Activated T-cell treated with anti-CD3 and anti-CD28 coated beads for 4 hours (primary cell): ENCODE measurements at places on chromosomes 12 and 14.

GRCh38 chr12:88108021-88108420 is 33.9 kb downstream of the CEP290 start:
- no peak for DNase-seq

GRCh38 chr14:22822571-22823098 is 7.1 kb upstream of the MRPL52 start:
- peak; percentile 56 for DNase-seq

DNA sequence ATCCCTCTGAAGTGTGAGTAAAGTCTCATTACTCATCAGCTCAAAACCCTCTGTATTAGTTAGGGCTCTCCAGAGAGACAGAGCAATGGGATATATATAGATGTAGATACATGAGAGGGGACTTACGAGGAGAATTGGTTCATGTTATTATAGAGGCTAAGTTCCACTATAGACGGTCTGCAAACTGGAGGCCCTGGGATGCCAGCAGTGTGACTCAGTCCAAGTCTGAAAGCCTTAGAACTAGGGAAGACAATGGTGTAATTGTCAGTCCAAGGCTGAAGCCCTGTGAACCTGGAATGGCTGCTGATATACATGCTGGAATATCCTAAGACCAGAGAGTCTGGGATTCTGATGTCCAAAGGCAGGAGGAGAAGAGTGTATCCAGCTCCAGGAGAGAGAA is 57.3 kb upstream of the CEP83 start:
- DNase-seq = no peak

DNA sequence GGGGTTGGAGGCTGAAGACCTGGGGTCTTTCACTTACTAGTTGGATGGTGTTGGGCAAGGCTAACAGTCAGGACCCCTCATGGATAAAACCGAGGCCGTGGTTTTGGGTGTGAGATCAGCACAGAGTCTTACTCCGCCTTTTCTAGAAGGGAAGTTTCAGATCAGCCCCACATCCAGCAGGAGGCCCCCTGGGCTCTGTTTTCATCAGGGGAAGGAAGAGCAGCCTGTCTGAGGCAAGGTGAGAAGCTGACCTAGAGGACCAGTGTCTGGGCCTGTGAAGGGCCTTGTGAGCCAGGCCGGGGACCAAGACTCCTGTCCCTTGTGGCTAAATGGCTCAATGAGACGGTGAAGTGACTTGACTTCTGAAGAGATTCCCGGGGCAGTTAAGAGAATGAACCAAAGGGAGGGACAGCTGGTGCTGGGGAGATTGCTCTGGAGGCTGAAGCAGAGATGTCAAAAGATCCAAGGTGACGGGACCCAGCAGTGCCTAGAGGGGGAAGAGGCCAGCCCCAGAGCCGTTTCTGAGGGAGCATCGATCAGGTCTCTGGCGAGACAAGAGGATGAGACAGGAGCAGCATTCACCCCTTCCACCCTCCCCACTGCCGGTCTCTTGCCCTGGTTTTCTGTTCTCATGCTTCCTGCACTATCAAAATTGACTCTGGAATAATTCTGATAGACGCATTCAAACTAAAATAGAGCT is 40.1 kb upstream of the TSPAN9 start:
- DNase-seq = no peak

- no peak for DNase-seq
Measured at GRCh38 chr12:52349196-52349595, 18.1 kb downstream of the KRT85 start.

- no peak for DNase-seq
Measured at GRCh38 chr14:61151251-61151650, 129.9 kb downstream of the TMEM30B start.

DNA sequence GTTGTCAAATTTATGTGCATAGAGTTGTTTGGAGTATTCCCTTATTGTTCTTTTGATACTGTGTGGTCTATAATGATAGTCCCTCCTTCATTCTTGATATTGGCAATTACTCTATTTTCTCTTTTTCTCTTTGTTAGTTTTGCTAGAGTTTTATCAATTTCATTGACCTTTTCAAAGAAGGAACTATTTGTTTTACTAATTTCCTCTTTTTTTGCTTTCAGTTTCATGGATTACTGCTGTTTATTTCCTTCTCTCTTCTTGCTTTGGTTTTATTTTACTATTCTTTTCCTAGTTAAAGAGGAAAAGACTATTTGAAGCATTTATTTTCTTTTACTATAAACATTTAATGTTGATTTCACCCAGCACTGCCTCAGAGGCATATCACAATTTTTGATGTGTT is 250.9 kb upstream of the PELI2 start:
- no peak for DNase-seq

- DNase-seq = no peak
Measured at GRCh38 chr14:92503756-92504491, 9.7 kb upstream of the RIN3 start.

DNA sequence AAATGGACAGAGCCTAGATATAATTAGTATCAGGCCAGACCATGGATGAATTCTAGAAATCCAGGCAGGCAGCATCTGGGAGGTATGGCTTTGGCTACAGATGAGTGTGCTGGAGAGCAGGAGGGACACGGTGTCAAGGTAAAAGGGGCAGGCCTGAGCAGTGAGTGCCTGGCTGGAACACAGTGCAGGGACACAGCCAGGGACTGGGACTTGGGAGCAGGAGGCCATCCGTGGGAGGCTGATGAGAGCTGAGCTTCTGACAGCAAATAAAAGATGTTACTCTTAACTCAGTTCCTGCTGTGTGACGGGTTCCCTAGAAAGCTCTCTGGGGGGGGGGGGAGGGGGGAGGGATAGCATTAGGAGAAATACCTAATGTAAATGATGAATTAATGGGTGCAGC is 13.6 kb upstream of the LGALS3 start:
- DNase-seq = no peak

GRCh38 chr12:16012117-16012516 is 101.0 kb downstream of the DERA start:
- no peak for DNase-seq

DNA sequence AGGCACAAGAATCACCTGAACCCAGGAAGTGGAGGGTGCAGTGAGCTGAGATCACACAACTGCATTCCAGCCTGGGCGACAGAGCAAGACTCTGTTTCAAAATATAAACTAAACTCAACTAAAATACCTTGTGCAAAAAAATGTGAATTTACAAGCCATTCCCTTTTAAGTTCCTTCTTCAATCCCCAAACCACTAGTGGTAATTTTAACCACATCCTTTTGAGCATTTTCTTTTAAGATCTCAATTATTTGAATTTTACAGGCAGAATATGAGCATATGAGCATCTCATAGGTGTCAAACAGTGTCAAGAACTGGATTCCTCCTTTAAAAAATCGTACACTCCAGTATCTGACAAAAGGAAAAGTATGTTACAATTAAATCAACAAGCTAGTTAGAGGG is 57.0 kb upstream of the NPFF start:
- no peak for DNase-seq

- DNase-seq = no peak
Measured at GRCh38 chr12:73277971-73278370, 1005.8 kb downstream of the TRHDE start.

DNA sequence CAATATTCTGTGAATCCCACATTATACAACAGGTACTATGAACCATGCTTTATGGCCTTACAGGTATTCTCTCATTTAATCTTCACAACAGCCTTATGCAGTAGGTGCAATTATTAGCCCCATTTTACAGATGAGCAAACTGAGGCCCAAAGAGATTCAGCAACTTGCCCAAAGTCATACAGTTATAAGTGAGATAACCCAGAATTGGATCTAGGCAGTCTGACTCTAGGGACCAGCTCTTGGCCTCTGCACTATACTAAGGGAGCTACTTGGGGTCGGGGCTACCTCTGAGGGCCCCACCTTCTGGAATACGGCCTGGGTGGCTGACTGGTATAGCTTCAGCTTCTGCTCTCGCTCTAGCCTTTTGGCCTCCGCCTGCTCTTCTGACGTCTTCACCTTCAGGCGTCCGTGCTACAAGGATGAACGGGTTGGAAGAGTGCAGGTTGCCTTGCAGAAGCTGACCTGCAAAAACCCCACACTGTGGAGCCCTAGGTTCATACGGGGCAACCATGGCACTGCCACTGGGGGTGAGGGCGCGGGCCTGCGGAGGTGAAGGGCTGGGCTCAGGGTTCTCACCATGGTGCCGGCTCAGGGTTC is 762 bp downstream of the RABGGTA start:
- no peak for DNase-seq

DNA sequence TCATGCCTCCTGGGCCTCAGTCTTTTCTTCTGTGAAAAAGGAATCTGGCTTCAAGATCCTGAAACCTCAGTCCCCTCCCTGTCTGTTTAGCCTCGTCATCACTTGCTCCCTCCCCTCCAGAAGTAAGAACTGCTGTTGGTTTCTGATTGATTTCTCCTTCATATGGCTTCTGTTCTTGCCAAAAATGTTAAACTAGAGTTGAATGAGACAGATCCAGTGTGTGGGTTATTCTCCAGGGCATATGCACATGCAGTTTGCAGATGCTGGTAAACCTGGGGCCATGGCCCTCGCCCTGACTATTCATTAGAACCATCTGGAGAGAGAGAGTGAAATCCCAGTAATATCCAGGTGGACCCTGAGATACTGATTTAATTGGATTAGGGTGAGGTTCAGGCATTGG is 175.1 kb downstream of the TMEM132C start:
- no peak for DNase-seq

DNA sequence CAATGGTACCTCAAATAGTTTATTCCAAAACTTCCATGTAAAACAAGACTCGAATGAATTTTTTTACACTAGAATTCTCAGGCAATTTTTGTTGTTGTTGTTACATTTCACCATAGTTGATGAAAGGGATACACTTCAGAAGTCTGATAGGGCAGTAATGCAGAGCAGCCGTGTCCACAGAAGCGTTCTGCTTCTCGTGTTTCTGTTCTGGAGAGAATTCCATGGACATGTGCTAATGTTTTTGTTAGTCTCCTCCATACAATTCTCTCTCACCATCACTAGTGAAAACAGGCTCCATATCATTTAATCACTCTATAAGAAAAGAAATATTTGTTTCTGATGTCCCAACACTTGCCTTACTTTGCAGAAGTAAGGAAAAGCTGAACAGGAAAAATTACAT is 606.1 kb downstream of the SLC16A7 start:
- DNase-seq = no peak

DNA sequence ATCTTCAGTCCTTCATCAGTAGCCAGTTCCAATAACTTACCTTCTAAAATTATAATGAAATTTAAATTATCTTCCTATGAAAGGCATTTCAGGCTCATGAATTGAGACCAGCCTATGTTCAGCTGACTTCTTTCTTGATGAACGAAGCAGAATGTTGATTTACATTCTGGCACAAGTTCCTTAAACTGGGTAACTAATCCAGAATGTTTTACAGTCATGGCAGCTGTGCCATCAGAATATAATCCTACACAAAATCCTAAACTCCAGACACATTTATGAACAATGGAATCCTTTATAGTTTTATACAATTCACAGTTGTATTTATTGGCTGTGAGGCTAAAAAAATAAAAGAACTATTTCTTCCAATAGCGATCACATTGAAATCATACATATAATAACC is 97.3 kb upstream of the CPM start:
- no peak for DNase-seq

DNA sequence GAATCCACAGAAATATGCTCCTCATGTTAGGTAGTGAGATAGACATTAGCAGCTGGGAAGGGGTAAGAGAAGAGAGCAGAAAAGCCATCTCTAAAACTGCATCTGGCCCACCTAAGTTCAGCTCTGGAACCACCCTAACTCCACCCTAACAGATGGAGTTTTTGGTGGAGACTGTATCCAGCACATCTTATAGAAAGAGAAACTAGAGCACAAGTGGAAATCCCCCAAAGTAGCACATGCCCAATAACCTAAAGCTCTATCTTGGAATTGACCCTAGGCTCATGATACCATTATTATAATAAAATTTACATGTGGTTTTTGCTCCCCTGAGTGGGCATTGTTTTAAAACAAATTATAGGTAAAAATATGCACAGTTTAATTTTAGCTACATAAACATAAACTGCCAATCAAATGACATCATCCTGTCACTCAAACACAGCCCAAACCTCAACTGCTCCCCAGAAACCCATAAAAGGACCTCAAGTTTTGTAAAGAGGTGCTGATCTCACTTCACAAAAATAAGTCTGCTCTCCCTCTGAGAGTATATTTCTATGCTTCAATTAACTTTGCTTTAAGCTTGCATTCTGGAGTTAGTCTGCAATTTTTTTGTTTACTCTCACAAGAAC is 206.4 kb downstream of the PIK3C2G start:
- DNase-seq = no peak

DNA sequence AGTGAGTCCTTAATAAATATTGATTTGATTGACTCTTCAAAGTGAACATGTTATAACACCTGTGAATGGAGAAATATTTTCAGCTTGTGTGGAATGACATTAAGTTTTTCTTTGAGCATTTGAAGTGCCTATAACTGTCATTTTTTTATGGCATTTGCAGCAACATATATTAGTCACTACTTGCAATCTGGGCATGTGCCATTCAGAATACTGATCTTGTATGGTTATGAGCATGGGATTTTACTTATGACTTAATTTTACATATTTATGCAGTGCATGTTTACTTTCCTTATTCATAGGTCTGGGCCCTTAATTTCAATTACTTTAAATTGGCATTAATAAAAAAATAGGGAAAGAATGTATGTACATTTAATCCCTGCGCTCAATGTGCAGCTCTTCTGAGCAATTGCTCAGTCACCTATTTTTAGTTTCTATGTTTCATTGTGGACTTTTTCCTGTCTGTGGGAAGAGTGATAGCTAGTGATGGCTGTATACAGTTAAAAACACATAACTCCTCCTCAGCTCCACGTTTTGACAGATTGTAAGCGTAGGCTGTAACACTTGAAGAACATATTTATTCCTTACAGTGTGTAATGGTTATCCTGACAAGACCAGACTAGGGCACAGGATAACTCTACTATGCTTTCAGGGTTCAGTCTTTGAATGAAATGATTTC is 339.6 kb downstream of the SNAPC1 start:
- DNase-seq = no peak

GRCh38 chr12:108616941-108617858 is 16.5 kb downstream of the SELPLG start:
- DNase-seq = peak; percentile 62

DNA sequence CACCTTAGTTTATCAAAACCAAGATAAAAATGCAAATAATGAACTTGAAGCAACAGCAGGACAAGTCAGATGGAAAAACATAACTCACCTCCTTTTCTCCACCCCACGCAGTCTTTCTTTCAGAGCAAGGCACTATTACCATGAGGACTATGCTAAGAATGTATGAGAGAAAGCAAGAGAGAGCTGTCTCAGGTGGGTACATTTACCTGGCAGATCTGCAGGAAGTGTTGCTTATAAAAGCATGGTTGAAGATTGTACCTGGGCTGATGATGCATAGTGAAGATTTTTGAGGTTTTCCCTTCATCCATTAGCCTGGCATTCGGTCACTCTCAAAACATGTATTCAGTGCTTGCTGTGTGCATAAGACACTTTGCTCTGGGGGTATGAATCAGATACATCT is 68.8 kb upstream of the IFNG-AS1 start:
- no peak for DNase-seq

GRCh38 chr12:79406993-79407392 is 283.8 kb downstream of the PAWR start:
- no peak for DNase-seq

DNA sequence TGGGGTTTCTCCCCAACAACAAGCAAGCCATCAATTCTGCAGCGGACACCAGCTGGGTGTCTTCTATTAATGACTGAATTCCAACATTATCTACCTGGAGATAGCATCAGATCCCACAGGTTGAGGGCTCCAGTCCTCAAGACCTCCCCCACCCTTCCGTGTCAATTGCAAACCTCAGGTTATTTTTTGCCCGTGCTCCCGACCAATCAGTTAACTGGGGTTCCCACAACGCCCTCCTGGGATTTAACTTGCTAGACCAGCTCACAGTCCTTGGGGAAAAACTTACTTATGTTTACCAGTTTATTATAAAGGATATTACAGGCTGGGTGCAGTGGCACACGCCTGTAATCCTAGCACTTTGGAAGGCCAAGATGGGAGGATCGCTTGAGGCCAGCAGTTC is 9.7 kb downstream of the DICER1 start:
- no peak for DNase-seq
